Activated T-cell treated with anti-CD3 and anti-CD28 coated beads, Interleukin-2, amount 50 U/mL, for 72 hours (primary cell): ENCODE measurements at places on chromosomes 7 and 10. TPM values are rescaled to one million over a fixed set of nuclear protein-coding genes. Genes with fewer than 3 reads are reported as not detected.

GRCh38 chr10:2834214-2834613 is 233.1 kb upstream of the PFKP start:
- H3K4me3 ChIP-seq: no peak overlapping the region
- no peaks in the 10 kb centered on the region for H3K4me1 ChIP-seq
- DNase-seq: no peak

DNA sequence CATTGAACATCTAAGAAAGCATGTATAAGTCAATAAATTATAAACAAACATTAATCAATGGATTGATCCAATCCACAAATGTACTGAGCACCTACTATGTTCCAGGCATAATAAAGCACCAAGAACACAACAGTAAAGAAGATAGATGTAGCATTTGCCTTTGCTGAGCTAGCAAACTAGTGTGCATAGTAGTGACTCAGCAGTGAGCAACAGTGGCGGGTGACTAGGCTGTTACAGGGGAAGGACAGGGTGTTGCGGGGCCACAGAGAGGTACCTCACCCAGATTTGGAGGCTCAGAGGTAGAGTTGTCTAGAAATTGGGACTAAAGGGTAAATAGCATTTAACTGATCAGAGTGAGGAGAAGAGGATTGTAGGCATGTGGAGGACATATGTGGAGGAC is 83.6 kb downstream of the NXPH1 start:
- no peaks in the 10 kb centered on the region for H3K27me3 ChIP-seq
- no peak overlapping the region for H3K4me3 ChIP-seq

Gene ADARB2
- 2.0 TPM for total RNA-seq

Gene HABP2
- total RNA-seq: not detected

DNA sequence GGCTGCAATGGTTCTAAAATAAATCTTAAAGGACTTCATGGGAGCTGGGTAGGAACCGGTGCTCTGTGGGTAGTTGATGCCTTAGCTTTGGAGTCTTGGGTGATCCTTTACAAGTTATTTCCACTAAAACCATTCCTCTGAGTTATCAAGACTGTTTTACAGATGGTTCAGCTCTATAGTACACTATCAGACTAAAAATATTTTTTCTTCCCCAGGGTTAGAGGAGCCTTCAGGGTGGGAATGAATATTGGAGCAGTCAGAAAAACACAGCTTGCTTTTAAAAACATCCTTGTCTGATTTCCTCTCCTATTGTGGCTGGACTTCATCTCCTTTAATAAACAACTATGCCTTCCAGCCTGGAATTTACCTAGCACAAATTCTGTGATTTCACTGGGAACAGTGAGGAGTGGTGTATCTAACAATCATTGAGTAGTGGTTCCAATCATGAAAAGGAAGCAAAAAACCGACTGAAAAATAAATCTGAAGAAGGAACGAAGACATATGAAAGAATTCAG is 102.6 kb upstream of the AFAP1L2 start:
- H3K27ac ChIP-seq: peak overlapping the region; percentile 20
- peak overlapping the region; percentile 47 for H3K4me3 ChIP-seq
- H3K27me3 ChIP-seq: no peaks in the 10 kb centered on the region
- H3K4me1 ChIP-seq: peaks cover 90% of the 10 kb centered on the region

Gene CLDN4
- total RNA-seq: 0.53 TPM

DNA sequence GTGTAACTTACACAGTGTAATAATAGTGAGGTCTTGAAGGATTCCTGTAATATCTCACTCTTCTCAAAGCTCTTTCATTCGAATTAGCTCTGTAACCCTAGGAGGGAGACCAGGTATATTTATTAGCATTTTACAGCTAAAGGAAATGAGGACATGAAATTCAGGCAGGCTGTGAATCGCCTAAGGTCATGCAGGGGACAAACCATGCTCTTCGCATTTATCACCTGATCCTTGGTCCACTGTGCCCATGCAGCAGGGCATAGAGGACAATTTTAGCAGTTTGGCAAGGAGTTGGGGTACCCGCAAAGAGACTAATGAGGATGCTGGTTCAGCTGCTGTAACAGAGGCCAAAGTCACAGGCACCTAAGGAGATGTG is 14.8 kb upstream of the LAMB1 start:
- H3K27ac ChIP-seq: no peak overlapping the region
- H3K27me3 ChIP-seq: peaks cover 26% of the 10 kb centered on the region
- no peak for DNase-seq
- H3K36me3 ChIP-seq: no peaks in the 10 kb centered on the region
- H3K4me3 ChIP-seq: no peak overlapping the region

DNA sequence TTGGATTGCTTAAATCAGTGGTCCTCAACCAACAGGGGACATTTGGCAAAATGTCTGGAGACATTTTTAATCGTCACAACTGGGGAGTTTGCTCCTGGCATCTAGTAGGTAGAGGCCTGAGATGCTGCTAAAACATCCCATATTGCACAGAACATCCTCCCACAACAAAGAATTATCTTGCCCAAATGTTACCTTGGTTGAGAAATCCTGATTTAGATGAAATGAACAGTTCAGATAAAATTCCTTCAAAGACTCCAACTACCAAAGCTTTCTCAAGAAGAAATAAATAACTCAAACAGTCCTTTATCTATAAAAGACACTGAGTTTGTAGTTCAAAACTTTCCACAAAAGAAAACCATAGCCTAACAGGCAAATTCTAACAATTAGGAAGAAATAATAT is 160.9 kb downstream of the SNX13 start:
- no peak for DNase-seq
- H3K27me3 ChIP-seq: no peaks in the 10 kb centered on the region

Gene DENND2A
- total RNA-seq: not detected

Gene SEMA4G
- 0.79 TPM for total RNA-seq

DNA sequence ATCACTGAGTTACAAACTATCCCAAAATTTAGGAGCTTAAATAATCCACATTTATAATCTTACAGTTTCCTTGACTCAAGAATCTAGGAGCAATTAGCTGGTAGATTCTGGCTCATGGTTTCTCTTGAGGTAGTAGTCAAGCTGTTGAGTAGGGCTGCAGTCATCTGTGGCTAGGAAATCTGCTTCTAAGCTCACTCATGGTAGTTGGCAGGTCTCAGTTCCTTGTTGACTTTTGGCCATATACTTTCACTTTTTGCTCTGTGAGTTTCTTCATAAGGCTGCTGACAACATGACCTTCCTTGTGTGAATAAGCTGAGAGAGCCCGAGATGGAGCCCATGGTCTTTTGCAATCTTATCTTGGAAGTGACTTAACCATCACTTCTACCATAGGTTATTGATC is 10.8 kb upstream of the ETV1 start:
- H3K36me3 ChIP-seq: no peaks in the 10 kb centered on the region
- H3K4me1 ChIP-seq: no peaks in the 10 kb centered on the region
- DNase-seq: no peak

Gene CPA2
- total RNA-seq: not detected

Gene PTPRE
- total RNA-seq: 23.7 TPM

DNA sequence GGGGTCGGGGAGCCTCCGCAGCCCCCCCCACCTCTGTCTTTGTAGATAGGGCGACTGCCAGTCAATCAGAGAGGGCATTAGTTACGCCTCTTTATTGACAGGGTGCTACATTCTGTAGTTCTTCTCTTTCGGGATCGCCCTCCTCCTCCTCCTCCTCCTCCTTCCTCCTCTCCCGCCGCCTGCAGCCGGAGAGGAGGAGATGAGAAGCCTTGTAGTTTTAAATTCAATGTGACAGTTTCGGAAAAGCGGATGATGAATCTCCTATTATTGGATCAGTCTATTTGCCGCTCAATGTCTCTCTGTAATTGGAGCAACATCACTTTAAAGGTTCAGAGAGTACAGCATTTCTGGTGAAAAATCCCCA is 587 bp upstream of the UNCX start:
- peaks cover 54% of the 10 kb centered on the region for H3K27me3 ChIP-seq
- H3K4me3 ChIP-seq: peak overlapping the region; percentile 54
- no peak for DNase-seq

GRCh38 chr7:155685070-155685790 is 40.8 kb downstream of the RBM33 start:
- H3K4me1 ChIP-seq: peaks cover 80% of the 10 kb centered on the region
- DNase-seq: peak; percentile 19
- H3K27me3 ChIP-seq: no peaks in the 10 kb centered on the region
- peak overlapping the region; percentile 52 for H3K27ac ChIP-seq

DNA sequence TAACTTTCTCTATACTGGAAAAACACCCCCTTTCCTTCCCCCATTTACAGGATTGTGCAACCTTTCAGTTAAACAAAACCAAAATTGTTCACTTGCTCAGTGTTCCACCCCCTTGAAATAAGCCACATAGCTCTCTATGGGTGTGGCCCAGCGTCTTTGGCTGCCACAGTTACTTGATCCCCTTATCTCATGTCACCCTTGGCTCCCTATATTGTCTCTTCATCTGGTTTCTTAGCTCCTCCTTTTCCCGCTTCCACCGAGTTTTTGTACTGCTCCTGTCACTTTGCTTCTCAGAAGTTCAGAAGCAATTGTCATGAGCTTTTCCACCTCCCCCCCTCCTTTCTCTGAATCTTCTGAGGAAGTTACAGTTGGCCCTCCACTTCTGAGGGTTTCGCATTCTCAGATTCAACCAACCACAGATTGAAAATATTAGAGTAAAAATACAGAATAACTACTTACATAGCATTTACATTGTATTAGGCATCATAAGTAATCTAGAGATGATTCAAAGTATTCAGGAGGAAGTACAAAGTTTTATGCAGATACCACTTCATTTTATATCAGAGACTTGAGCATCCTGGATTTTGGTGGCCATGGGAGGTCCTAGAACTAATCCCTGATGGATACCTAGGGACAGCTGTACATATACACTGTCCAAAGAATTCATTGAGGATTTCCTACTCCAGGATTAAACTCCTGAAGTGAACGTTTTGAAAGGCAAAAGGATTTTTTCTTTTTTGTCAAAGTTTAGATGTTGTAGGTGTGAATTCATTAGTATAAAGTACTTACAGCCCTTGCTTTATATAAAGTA is 60.4 kb downstream of the ADD3 start:
- DNase-seq: peak; percentile 24
- no peaks in the 10 kb centered on the region for H3K27me3 ChIP-seq
- peaks cover 98% of the 10 kb centered on the region for H3K4me1 ChIP-seq
- peak overlapping the region; percentile 73 for H3K4me3 ChIP-seq
- peak overlapping the region; percentile 85 for H3K27ac ChIP-seq

- H3K4me3 ChIP-seq: peak overlapping the region; percentile 27
- no peak for DNase-seq
- H3K36me3 ChIP-seq: peaks cover 3% of the 10 kb centered on the region
- no peaks in the 10 kb centered on the region for H3K4me1 ChIP-seq
- H3K27ac ChIP-seq: no peak overlapping the region
Observed at GRCh38 chr10:55629793-55630490, 731.1 kb downstream of the ZWINT start.

GRCh38 chr7:155460926-155461613 is 3.1 kb downstream of the EN2 start:
- H3K27me3 ChIP-seq: peaks cover 81% of the 10 kb centered on the region
- H3K36me3 ChIP-seq: no peaks in the 10 kb centered on the region
- DNase-seq: no peak
- H3K4me3 ChIP-seq: no peak overlapping the region
- H3K4me1 ChIP-seq: peaks cover 42% of the 10 kb centered on the region
- no peak overlapping the region for H3K27ac ChIP-seq

Gene SPDYE5
- not detected for total RNA-seq

DNA sequence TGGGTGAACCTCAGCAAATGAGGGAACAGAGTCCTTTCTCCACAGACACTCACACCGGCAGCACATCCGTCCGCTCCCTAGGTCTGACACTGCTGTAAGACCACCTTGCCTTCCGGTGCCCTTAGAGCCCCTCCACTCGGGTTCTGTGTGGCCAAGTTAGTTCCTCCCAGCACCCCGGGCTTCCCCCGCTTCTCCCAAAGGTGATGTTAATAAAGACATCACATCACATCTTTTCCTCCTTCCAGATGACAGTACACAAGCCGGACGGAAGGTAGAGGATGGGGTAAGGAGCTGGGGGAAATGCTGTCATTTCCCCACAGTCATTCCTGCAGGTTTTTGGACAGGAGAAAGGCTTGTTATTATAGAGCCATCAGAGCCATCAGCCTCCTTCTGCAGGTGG is 42.3 kb downstream of the OAT start:
- no peak overlapping the region for H3K4me3 ChIP-seq
- peaks cover 8% of the 10 kb centered on the region for H3K4me1 ChIP-seq
- peaks cover 26% of the 10 kb centered on the region for H3K27me3 ChIP-seq
- no peaks in the 10 kb centered on the region for H3K36me3 ChIP-seq

DNA sequence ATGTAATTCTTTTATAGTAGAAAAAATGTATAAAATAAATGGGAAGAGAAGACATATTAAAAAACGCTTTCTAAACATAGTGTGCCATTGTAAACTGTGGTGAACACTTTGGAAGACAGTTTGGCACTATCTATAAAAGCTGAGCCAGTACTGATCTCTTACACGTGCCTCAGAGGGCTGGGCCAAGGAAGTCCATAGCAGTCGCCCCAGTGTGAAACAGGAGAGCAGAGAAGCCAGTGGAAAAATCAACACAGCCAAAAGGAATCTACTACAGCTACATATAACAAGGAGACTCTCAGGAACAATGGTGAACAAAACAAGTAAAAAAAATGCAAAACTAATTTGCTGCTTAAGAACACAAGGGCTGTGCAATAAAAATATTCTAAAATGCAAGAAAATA is 20.6 kb downstream of the SEPHS1 start:
- H3K27me3 ChIP-seq: no peaks in the 10 kb centered on the region
- no peak overlapping the region for H3K27ac ChIP-seq
- peaks cover 16% of the 10 kb centered on the region for H3K36me3 ChIP-seq
- H3K4me1 ChIP-seq: no peaks in the 10 kb centered on the region

DNA sequence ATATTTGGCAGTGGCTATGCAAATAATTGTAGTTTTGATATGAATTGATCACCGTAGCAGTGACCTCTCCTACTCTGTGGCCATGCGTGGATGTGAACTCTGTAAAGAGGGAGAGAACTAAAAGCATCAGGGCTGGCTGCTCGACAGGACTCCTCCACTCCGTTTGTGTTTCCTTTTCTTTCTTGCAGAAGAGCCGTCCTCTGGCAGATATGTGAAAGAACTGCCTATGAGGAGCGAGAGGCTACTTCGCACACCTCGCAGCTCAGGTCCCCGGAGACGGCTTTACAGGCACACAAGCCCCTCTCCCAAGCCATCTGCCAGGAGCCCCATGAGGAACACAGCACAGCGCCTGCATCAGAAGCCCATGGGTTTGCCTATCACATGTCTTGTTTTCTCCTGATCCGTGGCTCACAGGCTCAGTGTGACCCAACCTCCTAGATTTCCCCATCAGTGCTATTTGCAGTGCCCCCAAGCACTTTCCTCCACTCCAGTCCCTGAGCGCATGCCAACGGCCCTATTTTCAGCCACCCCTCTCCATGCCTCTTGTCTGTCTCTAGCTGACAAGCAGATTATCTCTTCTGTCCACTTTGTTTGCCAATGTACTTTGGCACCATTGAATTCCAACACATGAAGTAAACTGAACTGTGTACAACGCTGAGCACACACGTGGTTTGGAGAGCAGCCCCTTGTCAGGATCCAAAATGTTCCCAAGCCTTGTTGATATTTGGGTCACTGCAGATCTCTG is 164.3 kb upstream of the AKR1E2 start:
- H3K4me3 ChIP-seq: no peak overlapping the region
- H3K4me1 ChIP-seq: no peaks in the 10 kb centered on the region
- H3K27ac ChIP-seq: no peak overlapping the region
- H3K27me3 ChIP-seq: peaks cover 40% of the 10 kb centered on the region
- H3K36me3 ChIP-seq: no peaks in the 10 kb centered on the region
- no peak for DNase-seq

Gene KNDC1
- total RNA-seq: 1.2 TPM

- H3K36me3 ChIP-seq: no peaks in the 10 kb centered on the region
- no peaks in the 10 kb centered on the region for H3K27me3 ChIP-seq
- H3K27ac ChIP-seq: no peak overlapping the region
- no peaks in the 10 kb centered on the region for H3K4me1 ChIP-seq
Observed at GRCh38 chr7:19557726-19558465, 150.9 kb downstream of the POLR1F start.

- no peaks in the 10 kb centered on the region for H3K4me1 ChIP-seq
- DNase-seq: no peak
- no peaks in the 10 kb centered on the region for H3K36me3 ChIP-seq
- H3K4me3 ChIP-seq: no peak overlapping the region
- no peaks in the 10 kb centered on the region for H3K27me3 ChIP-seq
- no peak overlapping the region for H3K27ac ChIP-seq
Observed at GRCh38 chr10:125025341-125025740, 83.4 kb downstream of the ZRANB1 start.
